ENCODE measurements at places on chromosomes 12 and 14.

DNA sequence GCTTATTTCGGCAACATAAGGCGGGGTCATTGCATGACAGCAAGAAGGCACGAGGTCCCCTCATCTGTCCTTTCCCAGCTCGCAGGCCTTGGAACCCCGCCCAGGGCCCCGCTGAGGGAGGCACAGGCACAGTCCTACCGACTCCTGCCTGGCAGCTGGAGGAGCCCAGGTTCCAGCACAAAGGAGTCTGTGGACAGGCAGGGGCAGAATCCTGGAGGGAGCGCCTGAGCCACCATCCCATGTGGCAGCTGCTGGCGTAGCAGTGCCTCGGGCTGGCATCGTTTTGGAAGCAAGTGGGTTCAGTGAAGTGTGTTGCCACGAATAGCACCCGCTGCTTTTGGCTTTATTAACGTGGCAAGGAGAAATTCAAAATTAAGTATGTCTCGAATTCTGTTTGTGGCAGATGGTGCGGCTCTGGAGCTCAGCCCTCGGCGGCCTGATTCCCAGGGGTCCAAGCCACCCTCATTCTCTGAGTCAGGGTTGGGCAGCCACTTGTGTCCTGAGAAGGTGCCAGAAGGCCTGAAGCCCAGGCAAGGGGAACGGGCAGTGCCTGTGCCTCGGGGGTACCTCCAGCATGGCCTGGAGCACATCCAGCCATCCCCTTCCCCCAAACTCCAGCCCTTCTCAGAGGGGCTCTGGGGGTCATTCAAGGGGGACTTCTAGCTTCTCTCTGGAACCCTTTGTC, 35.9 kb downstream of the SLC8B1 start:
- DNase-seq = no peak

DNA sequence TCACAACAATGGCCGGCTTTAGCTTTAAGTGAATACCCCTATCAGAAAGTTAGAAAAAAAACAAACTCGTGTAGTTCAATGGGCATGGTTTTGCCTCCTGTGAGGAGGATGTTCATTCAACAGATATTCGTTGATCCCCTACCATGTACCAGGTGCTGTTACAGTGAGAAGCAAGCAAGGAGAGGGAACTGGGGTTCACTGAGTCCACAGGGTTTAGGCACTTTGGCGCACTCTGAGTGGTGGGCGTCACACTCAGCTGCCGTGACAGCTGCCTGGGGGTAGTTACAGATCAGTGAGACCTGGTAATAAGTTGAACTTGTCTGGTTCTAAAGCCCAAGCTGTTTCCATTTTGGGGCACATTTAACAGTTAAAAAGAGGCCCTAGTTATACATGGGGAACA, 74.2 kb downstream of the PAPOLA start:
- DNase-seq = no peak

DNA sequence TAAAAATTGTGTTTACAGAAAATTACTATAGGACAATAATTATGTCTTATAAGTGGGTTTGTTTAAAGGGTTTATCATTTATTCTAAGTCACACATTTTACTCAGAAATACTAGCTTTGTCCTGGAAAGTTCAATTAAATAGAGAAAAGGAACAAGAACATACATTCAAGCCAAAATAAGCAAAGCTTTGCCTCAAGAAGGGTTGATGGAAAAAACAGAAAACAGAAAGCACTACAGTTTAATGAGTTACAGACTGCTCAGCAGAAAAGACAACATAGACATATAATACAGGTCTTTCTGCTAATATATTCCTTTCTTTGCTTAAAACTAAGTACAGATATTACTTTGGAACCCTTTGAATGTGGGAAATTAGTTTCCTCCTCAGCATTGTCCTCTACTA, 703.0 kb upstream of the LRFN5 start:
- no peak for DNase-seq

DNA sequence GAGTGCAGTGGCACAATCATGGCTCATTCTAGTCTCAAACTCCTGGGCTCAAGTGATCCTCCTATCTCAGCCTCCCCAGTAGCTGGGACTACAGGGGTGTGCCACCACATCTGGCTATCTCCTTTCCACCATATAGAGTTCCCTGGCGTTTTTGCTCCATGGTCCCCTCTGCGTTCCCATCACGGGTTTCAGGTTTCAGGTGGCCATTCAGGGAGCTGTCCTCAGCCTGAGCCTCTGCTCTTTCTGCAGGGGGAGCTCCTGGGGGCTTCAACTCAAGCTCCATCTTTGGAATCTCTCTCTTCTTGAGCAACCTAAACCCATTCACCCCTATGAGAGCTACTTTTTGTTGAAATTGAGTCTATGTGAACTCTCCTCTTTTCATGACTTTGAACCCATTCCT, 11.6 kb downstream of the SMIM41 start:
- no peak for DNase-seq

DNA sequence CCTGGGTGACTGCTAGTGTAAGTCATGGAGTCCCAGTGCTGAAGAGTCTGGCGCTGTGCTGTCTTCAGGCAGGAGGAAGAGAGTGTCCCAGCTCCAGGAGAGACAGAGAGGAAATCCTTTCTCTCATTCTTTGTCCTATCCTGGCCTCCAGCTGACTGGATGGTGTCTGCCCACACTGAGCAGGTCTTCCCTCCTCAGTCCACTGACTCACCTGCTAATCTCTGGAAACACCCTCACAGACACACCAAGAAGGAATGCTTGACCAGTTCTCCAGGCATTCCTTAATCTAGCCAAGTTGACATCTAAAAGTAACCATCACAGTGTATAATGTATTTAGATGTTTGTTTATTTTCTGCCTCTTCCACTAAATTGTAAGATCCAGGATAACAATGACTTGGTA, 53.9 kb downstream of the EMP1 start:
- DNase-seq = no peak

DNA sequence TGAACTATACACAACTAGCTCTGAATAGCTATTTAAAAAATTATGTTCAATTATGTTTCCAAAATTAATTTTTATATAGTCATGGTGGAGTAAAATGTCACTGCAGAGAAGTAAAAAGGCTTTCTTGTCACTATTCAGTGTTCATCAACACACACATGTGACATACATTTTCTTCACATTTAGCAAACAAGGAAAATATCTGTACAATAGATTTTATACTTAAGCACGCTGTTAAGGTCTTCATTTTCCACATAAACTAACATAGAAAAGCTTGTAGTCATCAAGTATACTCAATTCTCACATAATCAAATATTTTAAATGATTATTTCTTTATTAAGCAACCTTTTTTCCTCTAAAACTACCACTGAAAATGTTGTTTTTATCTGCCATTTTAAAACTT, 141.2 kb upstream of the DIO2 start:
- no peak for DNase-seq

DNA sequence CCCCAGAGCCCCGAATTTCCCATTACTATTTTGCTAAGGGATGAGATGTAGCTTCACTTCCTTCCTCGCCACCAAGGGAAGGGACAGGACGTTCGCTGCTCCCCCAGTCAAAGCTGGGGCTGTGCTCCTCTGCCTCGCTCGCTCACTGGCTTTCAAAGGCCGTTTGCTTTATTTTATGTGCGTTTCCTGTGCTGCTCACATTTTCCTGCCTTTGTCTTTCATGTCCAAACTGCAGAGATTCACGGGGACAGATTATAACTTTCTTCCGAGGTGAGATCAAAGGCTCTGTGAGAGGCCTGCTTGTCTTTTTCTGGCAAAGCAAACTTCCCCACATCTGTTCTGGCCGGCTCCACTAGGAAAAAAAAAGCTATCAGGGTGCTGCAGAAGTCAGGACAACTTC, 76.0 kb upstream of the FZD10 start:
- DNase-seq = no peak

- no peak for DNase-seq
Measured at GRCh38 chr12:12734054-12734453, 16.9 kb downstream of the CDKN1B start.

- DNase-seq = no peak
Measured at GRCh38 chr14:48247977-48248376, 572.6 kb upstream of the MDGA2 start.

GRCh38 chr14:22106700-22107697, 433.4 kb upstream of the OR4E1 start:
- DNase-seq = no peak

DNA sequence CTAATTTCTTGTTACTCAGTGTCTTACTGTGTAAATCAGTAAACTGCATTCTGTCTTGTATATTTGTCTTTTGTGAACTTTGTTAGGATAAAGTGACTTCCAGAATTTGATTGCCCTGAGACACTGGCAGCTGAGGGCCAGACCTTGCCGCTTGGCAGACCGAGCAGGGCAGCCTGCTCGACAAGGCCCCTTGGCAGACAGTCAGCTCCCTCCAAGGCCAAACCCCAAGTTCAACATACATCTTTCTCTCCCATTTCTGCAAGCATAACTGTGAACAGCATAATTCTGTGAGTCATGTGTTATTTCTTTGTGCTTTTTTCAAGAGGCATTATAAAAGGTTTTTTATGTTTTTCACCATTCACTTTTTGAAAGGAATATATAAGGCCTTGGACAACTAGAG, 39.2 kb upstream of the BMAL2 start:
- DNase-seq = no peak

DNA sequence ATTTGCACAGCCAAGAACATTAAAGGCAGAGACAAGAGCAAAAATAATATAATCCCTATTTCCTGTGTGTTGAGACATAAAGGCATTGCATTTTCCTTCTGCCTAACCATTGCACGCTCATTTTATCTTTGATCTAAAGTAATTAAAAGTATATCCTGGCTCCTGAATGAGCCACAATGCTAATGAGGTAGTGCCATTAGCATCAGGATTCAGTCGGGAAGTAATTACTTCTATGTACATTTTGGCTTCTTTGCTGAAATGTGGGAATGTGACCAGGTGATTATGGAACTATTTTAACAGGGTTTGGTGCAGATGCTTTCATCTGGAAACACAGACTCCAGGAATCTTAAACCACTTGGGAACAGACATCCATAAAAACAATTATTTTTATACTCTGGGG, 77.4 kb downstream of the TMTC1 start:
- DNase-seq = no peak

- no peak for DNase-seq
Measured at GRCh38 chr12:43094886-43095575, 457.0 kb downstream of the ADAMTS20 start.

DNA sequence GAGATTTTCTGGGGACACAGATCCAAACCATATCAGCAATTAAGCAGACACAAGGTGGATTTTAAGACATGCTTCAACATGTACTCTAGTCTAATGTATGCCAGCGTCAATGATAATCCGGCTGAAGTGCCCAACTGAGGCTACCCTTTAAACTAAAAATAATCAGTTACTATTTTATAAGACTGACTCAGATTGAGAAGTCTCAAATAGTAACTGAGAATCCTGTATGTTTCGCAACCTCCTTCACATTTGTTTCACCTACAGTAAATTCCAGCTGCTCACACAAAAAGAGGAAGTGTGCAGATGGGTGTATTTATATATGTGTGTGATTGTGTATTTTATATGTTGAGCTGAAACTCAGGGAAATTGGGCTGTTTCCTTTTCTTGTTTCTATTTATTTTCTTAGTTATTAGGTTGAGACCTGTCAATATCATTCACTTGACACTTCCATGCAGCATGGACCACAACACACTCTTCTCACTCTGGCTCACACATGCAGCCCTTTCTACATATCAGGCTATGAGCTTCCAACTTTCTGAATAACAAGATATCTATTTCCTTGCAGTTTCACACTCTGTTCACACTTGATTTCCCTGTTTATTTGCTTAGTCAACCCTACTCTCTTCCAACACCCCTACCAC, 1224.9 kb upstream of the TMEM132C start:
- DNase-seq = no peak

- DNase-seq = no peak
Measured at GRCh38 chr12:69360348-69360672, 767 bp downstream of the YEATS4 start.

DNA sequence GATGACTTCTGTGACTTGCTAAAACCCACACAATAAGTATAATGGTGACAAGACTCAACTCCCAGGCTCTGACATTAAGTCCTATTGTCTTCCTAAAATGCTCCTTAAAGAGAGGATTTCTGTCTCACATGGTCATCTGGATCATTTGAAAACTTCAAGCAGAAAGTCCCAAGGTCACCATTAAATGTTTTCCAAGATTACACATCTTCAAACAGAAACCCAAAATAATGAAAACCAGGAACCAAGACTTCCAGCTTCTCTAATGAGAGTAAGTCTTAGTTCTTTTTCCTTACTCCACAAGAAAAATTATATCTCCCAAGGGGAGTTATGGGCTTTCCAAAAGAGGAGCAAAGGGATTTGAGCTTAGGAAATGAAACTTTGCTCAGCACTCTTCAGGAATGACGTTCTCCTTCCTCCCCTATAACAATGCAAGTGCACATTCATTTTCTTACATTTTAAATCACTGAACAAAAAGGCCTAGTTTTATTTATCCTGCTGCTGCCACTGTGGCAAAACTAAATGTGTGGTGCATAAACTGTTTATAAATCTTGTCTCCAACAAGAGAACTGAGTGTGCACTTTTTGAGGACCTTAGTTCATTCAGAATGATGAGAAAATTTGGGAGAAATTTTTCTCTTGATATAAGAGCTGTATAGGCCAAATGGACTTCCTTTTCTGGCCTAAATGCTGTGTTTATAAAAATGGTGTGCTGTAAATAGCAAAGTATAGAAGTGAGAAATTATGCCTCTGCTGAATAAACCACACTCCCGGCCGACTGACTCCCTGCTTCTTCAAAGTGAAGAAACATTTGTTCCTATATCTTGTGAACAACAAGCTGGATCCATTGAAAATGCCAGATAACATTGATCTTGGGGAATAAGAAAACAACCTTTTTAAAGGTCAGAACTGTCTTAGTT, 148.4 kb upstream of the PLEKHG7 start:
- no peak for DNase-seq

- peak; percentile 5 for DNase-seq
Measured at GRCh38 chr14:52950410-52950897, 396 bp downstream of the FERMT2 start.

DNA sequence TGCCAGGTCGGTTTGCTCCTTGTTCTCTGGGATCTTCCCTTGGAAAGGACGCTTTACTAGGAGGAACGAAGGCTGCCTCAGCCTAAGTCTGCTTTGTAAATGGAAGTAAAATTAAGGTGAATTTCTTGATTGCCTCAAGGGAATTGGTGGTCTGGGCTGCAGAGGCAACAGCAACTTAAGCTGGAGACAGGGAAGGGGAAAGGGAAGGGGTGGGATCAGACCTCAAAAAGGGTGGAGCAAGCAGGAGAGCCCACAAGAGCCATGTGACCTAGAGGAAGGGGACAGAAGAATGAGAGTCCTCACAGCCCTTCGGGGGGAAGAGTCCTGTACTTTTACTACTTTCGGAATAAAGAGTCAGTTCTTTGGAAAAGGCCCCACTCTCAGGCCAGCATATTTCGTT, 147.9 kb downstream of the PPM1H start:
- no peak for DNase-seq

Data from T-helper 17 cell (primary cell).